ENCODE measurements at places on chromosomes 16 and 17.

GRCh38 chr16:4051591-4051990 is 64.7 kb downstream of the ADCY9 start:
- DNase-seq = no peak

- DNase-seq = no peak
These were observed 3.2 kb downstream of the SHBG start for GRCh38 chr17:7633093-7633492.

- peak; percentile 48 for DNase-seq
These were observed 43.9 kb downstream of the CLEC16A start for GRCh38 chr16:10988164-10988803.

- no peak for DNase-seq
These were observed 36.4 kb downstream of the HSD17B2 start for GRCh38 chr16:82071421-82071820.

GRCh38 chr17:61784510-61784909 is 78.8 kb downstream of the BRIP1 start:
- DNase-seq = no peak

- no peak for DNase-seq
These were observed 41.3 kb downstream of the IRF8 start for GRCh38 chr16:85940214-85940613.

DNA sequence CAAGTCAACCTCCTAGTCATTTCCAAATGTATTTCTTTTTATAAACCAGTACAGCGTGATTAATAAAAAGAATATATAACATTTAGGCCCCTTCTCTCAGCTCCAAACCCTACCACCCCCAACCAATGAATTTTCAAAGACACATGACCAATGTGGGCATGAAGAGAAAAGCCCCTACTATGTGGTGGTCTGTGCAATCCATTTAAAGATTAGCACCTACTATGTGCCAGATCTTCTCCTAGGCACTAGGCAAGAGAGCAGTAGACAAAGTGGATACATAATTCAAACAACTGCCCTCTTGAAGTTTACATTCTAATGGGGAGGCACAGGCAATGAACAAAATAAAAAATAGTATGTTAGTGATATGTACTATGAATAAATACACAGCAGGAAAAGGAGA is 19.4 kb downstream of the AXIN2 start:
- no peak for DNase-seq

- DNase-seq = no peak
These were observed 59.8 kb upstream of the FBXO47 start for GRCh38 chr17:39026980-39027451.

- no peak for DNase-seq
These were observed 4.8 kb downstream of the MTHFSD start for GRCh38 chr16:86550281-86550680.

DNA sequence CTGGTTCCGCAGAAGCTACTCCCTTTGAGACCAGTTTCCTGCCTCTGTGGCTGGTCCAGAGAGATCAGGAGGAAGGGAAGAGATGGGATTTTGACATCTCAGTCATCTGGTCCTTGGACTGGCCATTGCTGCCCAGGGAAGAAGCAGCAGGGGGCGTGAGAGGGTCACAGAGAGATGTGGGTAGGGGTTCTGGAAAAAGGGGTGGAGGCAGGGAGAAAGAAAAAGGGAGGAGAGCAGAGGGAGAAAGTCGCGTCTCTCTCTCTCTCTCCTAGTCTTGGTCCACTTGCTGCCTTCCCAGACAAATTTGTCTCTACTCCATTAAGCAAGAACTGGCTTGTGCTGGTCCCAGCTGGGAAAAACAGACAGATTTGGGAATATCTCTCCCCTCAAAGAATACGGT is 4.4 kb downstream of the SHBG start:
- DNase-seq = no peak

DNA sequence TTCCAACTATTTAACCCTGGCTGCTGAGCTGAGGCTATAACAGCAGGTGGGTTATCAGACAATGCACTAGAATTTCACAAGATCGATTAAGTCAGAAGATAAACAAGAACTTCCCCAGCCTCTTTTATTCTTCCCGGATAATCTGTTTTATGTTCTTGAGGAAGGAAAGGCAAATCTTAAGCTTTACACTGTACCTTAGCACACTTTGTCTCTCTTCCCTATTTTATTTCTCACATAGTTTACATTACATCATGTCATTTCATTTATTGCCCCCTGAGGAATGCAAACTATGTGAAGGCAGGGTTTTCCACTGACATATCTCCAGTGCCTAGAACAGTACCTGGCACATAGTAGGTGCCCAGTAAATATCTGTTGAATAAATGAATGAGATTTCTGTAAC is 139.6 kb downstream of the SKAP1 start:
- DNase-seq = no peak

GRCh38 chr17:49213399-49213798 is 2.9 kb downstream of the ABI3 start:
- no peak for DNase-seq

DNA sequence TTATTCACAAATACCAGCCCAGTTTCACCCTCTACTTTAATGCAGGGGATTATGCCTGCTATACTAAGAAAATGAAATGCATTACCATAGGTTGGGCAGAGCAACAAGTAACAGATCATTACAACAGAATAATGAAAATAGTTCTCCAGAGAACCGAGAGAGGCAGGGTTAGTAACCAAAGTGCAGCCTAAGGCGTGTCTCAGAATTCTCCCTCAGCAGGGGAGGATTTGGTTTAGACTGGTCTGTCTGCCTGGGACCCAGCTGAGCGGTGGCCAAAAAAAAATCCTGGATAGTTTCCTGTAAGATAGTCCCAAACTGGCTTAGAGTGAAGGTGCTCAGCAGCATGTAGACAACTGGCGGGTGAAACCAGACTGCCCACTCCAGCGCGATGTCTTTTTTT is 30.8 kb upstream of the ADCY7 start:
- DNase-seq = no peak

DNA sequence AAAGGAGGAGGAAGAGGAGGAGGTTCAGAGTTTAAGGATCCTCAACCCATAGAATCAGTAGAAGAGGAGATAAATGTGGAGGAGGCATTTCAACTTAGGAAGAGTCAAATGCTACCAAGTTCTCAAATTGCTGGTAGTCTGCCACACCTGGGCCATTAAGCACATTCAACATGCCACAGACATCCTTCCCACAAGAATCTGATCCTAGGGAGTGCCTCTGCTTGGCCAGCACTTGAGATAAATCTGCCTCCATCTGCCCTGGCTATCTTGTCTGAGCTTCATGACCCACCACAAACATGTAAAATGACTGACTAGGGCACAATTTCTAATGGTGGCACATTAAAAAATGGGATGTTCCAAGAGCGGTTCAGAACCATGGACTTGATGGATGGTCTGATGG is 37.3 kb upstream of the AXIN2 start:
- DNase-seq = no peak

DNA sequence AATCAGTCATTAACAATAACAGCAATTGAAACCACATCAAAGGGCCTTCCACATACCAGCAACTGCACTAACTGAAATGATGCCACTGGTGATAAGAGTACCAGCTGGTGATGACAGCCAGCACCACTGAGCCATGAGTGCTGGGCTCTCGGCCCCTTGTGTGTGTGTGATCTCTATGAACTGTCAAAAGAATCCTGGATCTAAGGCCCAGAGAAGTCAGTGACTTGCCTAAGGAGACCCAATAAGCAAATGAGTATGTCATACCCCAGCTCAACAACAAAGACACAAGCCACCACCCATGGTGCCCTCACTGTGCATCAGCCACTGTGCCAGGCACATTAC is 220.9 kb downstream of the ZNF423 start:
- no peak for DNase-seq

DNA sequence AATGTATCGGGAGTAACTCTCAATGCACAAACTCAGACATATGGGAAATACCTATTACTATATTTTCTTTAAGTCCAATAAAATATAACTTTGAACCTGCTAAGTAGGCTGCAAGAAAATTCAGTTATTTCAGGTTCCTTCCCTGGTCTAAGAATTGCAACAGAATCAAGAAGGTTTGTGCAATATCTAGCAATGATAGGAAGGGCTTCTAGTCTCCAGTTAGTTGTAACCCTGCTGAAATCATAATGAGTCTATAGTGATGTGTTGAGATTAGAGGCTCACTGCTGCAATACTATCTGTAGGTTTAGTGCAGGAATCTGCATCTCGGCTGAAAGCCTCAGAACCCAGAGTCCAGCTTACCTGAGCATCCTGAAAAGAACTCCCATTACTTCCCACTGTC is 110.5 kb downstream of the PMP22 start:
- no peak for DNase-seq

- DNase-seq = no peak
These were observed 140.3 kb downstream of the ASIC2 start for GRCh38 chr17:33152783-33153182.

DNA sequence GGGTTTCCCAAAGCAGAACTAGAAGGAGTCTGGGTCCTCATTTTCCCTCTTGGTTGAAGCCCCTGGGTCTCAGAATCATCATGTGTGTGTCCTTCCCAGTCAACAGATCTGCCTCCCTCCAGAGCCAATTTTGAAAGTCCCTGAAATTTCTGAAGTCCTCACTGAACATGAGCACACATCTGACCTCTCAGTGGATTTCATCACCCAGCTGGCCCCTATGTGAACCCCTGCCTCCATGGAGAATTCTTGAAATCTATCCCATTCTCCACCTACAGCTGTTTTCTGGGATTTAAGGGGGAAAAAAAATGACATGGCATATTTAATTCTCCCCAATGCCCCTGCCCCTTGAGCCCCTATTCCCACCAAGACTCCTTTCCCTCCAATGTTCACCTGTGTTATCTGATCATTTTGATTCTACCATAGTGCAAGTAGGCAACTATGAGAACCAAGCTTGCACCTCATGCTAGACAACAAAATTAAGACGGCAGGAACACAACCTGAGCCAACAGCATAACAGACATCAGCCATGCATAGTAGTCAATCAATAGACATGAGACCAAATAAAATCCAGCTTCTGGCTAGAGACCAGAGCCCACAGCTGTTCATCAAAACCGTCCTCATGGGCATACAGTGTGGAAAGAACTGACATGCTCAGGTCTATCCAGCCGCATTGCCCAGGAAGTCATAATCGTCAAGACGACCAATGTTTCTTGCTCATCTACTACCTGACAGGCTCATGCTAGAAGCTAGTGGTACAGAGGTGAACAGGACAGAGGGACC is 14.9 kb downstream of the SOX9 start:
- DNase-seq = no peak

DNA sequence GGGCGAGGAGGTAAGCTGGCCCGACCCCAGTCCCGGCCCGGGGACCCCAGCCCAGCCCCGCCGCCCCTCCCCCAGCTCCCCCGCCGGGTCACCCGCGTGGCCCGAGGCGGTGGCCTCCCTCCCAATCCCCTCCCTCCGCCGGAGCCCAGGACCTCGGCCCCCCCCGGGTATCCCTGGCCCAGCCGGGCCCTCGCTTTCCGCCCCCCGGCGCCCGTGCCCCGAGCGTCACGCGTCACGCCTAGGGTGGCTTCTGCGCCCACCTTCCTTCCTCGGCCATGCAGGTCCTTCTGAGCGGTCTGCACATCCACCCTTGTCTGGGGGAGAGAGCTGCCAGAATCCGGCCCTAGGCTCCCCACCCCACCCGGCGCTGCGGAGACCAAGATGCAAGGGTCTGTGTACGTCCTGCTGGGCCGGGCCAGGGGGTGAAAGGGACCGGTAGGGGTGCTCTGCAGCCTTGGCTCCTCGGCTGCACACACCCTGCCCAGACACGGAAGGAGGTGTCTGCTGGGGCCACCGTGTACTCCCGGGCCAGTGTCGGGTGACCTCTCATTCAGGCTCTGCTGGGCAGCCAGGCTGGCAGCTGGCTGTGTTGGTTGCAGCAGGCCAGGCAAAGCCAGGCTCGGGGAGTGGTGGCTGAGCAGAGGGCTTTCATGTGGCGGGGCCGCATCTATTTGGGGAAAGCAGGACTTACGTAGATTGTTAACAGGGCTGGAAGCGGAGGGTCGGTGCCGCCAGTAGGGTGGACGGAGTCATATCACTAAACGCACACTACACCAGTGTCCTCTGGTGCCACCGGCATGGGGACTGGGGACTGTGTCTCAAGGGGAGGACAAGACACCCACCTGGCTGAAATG is 754 bp downstream of the RAB11FIP4 start:
- DNase-seq = no peak

DNA sequence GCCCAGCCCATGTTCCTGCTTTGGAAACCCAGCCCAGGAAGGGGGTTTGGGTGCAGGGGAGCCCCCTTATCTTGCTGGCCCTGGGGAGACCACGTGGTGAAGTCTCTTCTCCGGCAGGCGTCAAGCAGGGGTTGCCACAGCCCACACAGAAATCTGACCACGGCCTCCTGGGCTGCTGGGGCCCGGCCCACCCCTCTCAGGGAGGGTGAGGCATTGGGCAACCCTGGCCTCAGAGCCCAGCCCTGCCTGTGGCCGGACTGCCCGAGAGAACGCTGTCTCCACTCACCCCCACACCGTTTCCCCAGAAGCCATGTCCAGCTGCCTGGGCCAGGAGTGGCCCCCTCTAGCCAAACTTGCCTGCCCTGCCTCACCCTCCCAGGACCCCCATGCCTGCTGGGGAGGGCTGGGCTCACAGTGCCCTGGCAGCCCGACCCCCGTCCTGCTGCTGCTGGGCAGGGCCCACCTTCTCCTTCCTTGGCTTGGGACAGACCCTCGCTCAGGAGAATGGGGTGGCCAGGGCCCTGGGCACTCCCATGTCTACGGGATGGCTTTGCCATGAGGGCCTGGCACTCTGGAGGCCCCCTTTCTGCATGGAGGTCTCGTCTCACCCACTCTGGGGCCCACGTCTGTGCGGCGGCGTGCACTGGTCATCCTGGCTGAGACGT is 6.7 kb downstream of the RPUSD1 start:
- no peak for DNase-seq

DNA sequence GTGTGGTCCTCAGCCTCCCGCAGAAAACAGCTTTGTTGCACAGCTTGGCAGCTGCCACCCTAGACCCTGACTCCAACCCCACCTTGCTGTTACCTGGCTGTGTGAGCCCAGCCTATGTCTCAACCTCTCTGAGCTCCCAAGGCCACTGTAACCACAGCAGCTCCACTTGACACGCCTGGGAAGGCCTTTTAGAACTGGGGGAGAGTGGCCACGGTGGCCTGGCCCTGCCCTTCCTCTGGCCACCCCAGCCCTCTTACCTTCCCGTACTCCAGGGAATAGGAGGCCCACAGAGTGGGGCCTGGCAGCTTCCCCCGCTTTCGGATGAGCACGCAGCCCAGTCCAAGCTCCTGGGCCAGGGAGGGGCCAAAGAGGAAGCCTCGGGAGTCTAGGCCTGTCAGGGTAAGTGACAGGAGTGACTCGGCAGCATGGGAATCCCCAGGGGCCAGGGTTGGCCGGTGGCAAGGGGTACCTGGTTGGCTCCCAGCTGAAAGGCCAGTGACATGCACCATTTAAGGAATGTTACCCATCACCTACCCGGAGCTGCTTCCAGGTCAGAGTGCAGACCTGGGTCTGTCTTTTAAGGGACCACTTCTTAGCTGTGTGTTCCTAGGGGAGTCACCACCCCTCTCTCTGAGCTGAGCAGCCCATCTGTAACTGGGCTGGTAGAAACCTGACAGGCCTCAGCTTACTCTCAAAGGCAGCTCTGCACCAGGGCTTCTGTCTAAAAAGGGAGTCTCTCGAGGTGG is 1.4 kb downstream of the APRT start:
- no peak for DNase-seq

GRCh38 chr17:12402963-12403622 is 262.6 kb upstream of the MYOCD start:
- no peak for DNase-seq

- DNase-seq = no peak
These were observed 647 bp downstream of the PRSS8 start for GRCh38 chr16:31134625-31135534.

Measured in CD4-positive, alpha-beta T cell treated with Interleukin-2 at 100 ng/mL for 4 hours (primary cell).